ENCODE measurements at places on chromosomes 5 and 9. TPM values are rescaled to one million over a fixed set of nuclear protein-coding genes. Genes with fewer than 3 reads are reported as not detected.

TXNDC8 gene
- not detected for total RNA-seq

INSYN2B gene
- not detected for total RNA-seq

BOD1 gene
- total RNA-seq, result 28.6 TPM

DND1 gene
- total RNA-seq, result 2.5 TPM

ADRB2 gene
- 0.36 TPM for total RNA-seq

GABRB2 gene
- total RNA-seq, result not detected

WWC1 gene
- 1.3 TPM for total RNA-seq

EDIL3 gene
- total RNA-seq, result not detected

TLX3 gene
- not detected for total RNA-seq

IFNA2 gene
- total RNA-seq, result not detected

NR2F1 gene
- total RNA-seq, result not detected

TMED9 gene
- total RNA-seq, result 144 TPM

AMBP gene
- not detected for total RNA-seq

MYMK gene
- total RNA-seq, result not detected

UBQLN1 gene
- 88.8 TPM for total RNA-seq

SHC3 gene
- not detected for total RNA-seq

NRG2 gene
- total RNA-seq, result not detected

FRMPD1 gene
- not detected for total RNA-seq

IFNA13 gene
- not detected for total RNA-seq

PCDHB10 gene
- not detected for total RNA-seq

MYOZ3 gene
- total RNA-seq, result 0.07 TPM

AK1 gene
- total RNA-seq, result 28.5 TPM

C1QTNF2 gene
- total RNA-seq, result not detected

ANKRD31 gene
- total RNA-seq, result 0.33 TPM

GABRA6 gene
- total RNA-seq, result not detected

ITGA2 gene
- 2.3 TPM for total RNA-seq

MZB1 gene
- 26.3 TPM for total RNA-seq

CBY3 gene
- total RNA-seq, result 0.67 TPM

CTNNAL1 gene
- 23.2 TPM for total RNA-seq

ARSI gene
- total RNA-seq, result not detected

ADAMTS16 gene
- not detected for total RNA-seq

ZDHHC12 gene
- total RNA-seq, result 65.8 TPM

SLC36A1 gene
- total RNA-seq, result 3.8 TPM

Measured in activated CD4-positive, alpha-beta memory T cell treated with anti-CD3 and anti-CD28 coated beads for 36 hours (primary cell).